ENCODE measurements at places on chromosomes 3 and 15.

GRCh38 chr3:28328188-28329151, 20.1 kb upstream of the ZCWPW2 start:
- DNase-seq = no peak

- DNase-seq = no peak
Observed at GRCh38 chr3:155963570-155963969, 93.1 kb downstream of the GMPS start.

GRCh38 chr3:66625505-66626216, 124.8 kb upstream of the LRIG1 start:
- DNase-seq = no peak

DNA sequence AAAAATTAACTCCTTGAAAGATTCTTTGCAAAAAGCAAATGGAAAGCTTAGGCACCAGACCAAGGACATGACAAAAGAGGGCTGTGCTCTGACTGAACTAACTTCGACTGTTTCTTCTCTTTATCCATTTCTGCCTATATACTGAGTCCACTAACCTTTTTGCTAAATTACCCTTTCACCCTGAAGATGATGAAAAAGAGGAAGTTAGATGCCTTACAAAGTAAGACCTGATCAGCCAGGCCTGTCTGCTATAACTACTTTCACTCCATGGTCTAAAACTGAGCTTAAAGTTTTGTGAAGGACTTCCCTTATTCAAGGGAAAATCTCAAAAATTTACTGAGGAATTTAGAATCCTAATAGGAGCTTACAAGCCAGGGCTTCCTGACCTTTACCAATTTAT, 6.2 kb upstream of the IGSF10 start:
- DNase-seq = no peak

DNA sequence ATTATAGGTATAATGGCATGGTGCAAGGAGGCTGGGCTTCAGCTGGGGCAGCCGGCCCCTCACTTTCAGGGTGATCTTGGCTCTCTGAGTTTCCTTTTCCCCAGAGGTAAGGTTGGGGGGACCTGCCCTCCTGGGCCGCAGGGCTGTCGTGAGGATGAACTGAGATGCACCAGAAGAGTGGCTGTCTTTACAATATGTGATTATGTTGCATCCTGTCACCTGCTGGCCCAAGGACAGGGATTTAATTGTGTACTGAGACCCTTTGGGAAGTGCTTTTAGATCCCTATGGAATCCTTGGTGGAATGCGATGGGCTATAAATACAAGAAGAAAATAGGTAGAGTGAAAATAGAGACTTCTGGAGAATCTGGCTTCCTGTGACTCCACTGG, 22.1 kb downstream of the ANAPC13 start:
- no peak for DNase-seq

GRCh38 chr3:73419179-73419803, 205.4 kb downstream of the PDZRN3 start:
- DNase-seq = no peak

GRCh38 chr3:134956395-134956794, 161.3 kb downstream of the EPHB1 start:
- no peak for DNase-seq

DNA sequence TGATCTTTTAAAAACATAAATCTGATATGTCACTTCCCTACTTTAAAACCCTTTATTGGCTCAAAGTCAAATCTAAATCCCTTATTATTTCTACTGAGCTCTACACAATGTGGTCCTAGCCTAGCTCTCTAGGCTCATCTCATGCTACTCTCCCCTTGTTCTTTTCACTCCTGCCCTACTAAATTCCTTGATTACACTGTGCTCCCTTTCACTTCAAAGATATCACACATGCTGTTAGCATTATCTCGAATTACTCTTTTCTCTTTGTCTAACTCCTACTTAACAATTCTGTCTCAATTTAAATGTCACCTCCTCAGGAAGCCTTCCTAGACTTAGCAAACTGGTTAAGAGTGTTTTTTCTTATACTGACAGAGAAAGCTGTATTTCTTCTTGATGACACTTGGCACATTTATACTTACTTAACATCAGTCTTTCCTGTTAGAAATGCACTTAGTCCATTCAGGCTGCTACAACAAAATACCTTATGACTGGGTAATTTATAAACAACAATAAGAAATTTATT, 102.0 kb downstream of the SCAPER start:
- DNase-seq = no peak

- DNase-seq = peak; percentile 62
Observed at GRCh38 chr3:101069901-101070798, 76.9 kb upstream of the ABI3BP start.

- no peak for DNase-seq
Observed at GRCh38 chr3:15279671-15280402, 52.5 kb downstream of the SH3BP5 start.

DNA sequence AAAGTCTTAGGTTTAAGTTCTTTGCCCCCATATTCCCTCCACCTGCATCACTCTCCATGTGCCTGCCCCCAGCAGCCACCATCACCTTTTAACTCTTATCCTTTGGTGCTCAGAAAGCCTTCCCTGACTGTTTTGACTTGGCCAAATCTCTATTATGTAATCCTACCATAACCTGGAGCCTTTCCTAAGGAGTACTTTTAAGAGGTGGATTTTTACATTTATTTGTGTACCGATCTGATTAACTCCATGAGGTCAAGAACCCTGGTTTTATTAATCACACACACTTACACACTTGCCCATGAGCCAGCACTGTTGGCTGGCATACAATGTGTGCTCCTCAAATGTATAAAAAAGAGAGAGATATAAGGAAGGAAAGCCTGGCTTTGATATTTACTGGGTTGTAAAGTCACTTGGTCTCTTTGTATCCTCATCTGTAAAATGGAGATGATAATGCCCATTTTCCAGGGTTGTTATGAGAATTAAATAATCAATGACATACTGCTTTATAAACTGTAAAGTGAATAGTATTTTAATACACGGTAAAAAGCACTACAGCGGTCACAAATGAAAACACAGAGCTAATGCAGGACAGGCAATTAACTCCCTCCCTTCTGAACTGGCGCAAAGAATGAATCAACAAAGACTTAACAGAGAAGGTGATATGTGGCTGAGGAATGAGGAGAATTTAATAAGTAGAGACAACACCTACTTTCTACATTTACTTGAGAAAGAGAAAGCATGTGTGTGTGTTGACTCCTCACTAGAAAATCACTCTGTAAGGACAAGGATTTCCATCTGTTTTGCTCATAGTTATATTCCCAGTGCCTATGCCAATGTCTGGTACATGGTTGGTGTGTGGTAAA, 45.4 kb downstream of the ATP13A4 start:
- DNase-seq = no peak

GRCh38 chr15:65767895-65768294, 24.2 kb downstream of the DENND4A start:
- DNase-seq = peak; percentile 44
